Brain (organoid and tissue), 16 donors: ENCODE measurements at places on chromosomes 1 and 21. TPM values are rescaled to one million over a fixed set of nuclear protein-coding genes. Genes with fewer than 3 reads are reported as not detected.

The RIIAD1 gene
- polyA plus RNA-seq, result 7.2 TPM

GRCh38 chr1:98126740-98127139, 205.9 kb upstream of the DPYD start:
- DNase-seq, result no peak

GRCh38 chr1:161121834-161122233, 3.9 kb downstream of the NIT1 start:
- DNase-seq, result no peak

DNA sequence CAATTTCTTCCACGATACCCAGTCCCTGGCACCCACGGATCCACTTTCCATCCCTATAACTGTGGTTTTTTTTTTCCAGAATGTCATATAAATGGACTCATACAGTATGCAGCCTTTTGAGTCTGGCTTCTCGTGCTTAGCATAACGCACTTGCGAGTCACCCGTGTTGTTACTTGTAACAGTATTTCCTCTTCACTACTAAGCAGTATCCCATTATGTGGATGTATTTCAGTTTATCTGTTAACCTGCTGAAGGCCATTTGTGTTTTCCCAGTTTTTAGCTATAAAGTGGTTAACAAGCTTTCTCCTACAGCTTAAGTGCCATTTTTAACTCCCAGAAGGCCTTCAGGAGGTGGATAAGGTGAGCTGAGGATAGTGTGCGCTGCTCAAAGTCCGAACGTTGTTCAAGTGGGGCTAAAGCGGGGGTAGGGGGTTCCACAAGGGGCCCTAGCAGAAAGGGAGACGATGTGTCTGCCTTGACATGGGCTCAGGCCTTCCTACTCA, 829 bp downstream of the ADAR start:
- DNase-seq, result peak; percentile 28

GRCh38 chr1:5768014-5768413, 224.2 kb downstream of the NPHP4 start:
- DNase-seq, result no peak
